Transverse colon (tissue), 4 donors: ENCODE measurements at places on chromosomes 13 and 19. TPM values are rescaled to one million over a fixed set of nuclear protein-coding genes. Genes with fewer than 3 reads are reported as not detected.

DNA sequence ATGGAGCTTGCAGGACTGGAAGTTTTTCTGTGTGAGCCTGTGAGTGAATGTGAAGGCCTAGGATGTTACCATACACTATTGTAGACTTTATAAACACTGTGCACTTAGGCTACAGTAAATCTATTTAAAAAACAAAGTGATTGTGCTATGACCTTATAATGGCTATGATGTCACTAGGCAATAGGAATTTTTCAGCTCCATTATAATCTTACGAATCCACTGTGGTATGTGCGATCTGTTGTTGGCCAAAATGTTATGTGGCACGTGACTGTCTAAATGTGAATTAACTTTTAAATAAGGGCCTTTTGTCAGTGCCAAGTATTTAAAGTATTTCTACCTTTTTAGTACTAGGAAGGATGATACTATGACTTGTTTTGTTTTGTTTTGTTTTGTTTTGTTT, 54.9 kb downstream of the DPY19L3 start:
- no peaks in the 10 kb centered on the region for H3K36me3 ChIP-seq
- no peak overlapping the region for H3K4me3 ChIP-seq
- H3K4me1 ChIP-seq, result no peaks in the 10 kb centered on the region
- no peaks in the 10 kb centered on the region for H3K27me3 ChIP-seq
- H3K27ac ChIP-seq, result no peak overlapping the region

DNA sequence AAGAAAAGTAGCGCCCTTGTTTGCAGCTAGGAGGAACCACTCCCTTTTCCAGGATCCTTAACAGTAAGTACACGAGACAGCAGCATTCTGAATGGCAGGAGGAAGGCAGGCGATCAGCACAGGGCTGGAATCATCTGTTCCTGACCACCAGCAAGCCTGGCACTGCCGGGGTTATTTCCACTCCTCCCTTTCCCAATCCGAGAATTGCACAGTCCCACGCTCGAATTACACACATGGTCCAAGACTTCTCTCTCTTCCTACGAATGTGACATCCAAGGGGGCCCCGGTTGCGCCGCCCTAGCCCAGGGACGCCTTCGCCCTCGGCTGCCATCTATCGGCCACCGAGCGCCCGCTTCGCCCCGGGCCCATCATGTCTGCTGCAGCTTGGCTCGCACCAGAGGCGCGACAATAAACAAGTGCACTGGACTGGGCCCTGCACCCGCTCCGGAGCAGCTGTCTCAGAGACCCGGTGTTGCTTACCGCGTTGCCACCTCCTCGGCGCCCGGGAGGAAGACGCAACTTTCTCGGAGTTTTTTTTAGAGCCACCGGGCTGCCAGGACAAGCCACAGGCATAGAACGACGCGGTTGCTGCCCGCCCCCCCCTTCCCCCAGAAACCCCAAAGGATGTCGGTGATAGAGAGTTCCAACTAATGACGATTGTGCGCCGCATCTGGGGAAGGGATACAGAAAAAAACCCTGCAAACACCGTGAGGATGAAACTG, at the start of gene SLITRK5:
TSS of gene SLITRK5 (plus strand) at position 341 of the 722 bp plus-strand sequence. CDS start 4,018 bp downstream, outside the sequence.
- H3K4me3 ChIP-seq, result peak within 1 kb of the TSS; percentile 53
- H3K4me1 ChIP-seq, result peaks cover 13% of the 10 kb centered on the region
- H3K36me3 ChIP-seq, result no peaks in the 10 kb centered on the region

DNA sequence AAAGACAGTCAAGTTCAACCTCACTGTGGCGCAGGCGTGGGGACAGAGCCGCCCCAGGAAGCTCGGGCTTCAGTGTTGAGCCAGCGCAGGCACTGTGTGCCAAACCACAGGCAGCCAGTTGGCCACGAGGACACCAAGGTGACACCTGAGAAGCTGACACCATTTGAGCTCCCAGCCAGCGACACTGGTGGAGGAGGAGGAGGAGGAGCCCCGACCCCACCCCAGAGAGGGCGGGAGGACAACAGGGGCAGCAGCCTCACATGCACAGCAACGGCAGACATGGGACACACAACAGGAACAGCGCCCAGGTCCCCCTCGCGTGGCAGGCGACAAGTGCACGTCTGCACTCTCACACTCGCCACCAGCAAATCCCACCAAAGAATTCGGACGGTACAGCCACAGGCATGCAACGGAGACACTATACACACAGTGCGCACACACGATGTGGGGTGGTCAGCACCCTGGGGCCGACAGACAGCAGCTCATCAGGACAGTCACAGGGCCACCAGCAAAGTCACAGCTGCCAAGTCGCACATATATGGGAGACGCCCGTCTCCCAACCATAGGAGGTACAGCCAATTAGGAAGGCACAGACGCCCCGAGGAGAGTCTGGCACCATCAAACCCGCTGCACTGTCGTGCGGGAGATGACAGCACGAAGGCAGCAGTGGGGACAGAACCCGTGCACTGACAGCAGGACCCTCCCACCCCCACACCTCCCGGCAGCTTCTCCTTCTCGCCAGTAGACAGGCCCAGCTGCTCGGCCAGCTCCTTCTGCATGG, 3.4 kb downstream of the EIF3G start:
- H3K27me3 ChIP-seq, result no peaks in the 10 kb centered on the region
- H3K27ac ChIP-seq, result no peak overlapping the region
- H3K4me1 ChIP-seq, result peaks cover 18% of the 10 kb centered on the region
- H3K4me3 ChIP-seq, result no peak overlapping the region

- H3K4me3 ChIP-seq, result no peak overlapping the region
- H3K27me3 ChIP-seq, result no peaks in the 10 kb centered on the region
- no peaks in the 10 kb centered on the region for H3K36me3 ChIP-seq
- no peak for DNase-seq
Measured at GRCh38 chr13:103443604-103444003, 377.4 kb upstream of the SLC10A2 start.

GRCh38 chr19:3969435-3970312, 1.2 kb downstream of the DAPK3 start:
- no peak for DNase-seq
- peaks cover 5% of the 10 kb centered on the region for H3K36me3 ChIP-seq
- H3K27ac ChIP-seq, result peak overlapping the region; percentile 98
- H3K4me3 ChIP-seq, result peak overlapping the region; percentile 86

- H3K27me3 ChIP-seq, result no peaks in the 10 kb centered on the region
- H3K27ac ChIP-seq, result no peak overlapping the region
- H3K36me3 ChIP-seq, result no peaks in the 10 kb centered on the region
Measured at GRCh38 chr13:93762708-93763426, 536.3 kb downstream of the GPC6 start.

CYP2B6 gene
- 1.4 TPM for total RNA-seq

- H3K4me3 ChIP-seq, result peak overlapping the region; percentile 22
- H3K27ac ChIP-seq, result peak overlapping the region; percentile 90
- peak; percentile 66 for DNase-seq
- H3K27me3 ChIP-seq, result no peaks in the 10 kb centered on the region
- peaks cover 78% of the 10 kb centered on the region for H3K4me1 ChIP-seq
Measured at GRCh38 chr19:13026462-13027370, 31.4 kb downstream of the NFIX start.

DNA sequence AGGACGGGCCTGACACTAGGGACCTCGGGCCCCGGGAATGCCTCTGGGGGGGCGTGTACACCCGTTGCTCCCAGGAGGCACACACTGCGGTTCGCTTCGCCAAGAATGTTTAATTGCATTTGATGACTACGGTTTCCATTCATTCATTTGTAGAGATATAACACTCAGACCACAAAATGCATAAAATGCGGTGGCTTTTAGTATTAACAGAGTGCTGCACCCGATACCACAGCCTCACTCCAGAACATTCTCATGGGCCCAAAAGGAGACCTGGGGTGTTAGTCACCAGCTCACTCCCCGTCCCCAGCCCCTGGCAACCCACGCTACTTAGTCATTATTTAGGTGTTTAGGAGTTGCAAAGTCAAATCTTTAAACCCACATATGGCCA, 21.8 kb downstream of the HCN2 start:
- no peaks in the 10 kb centered on the region for H3K4me1 ChIP-seq
- no peak for DNase-seq
- H3K36me3 ChIP-seq, result no peaks in the 10 kb centered on the region
- peaks cover 34% of the 10 kb centered on the region for H3K27me3 ChIP-seq
- H3K27ac ChIP-seq, result peak overlapping the region; percentile 70

- no peak overlapping the region for H3K4me3 ChIP-seq
- H3K4me1 ChIP-seq, result no peaks in the 10 kb centered on the region
- no peak for DNase-seq
- H3K36me3 ChIP-seq, result no peaks in the 10 kb centered on the region
- no peaks in the 10 kb centered on the region for H3K27me3 ChIP-seq
Measured at GRCh38 chr13:89520468-89520867, 1827.0 kb upstream of the MIR17HG start.

PCDH8 gene
- total RNA-seq, result not detected

DNA sequence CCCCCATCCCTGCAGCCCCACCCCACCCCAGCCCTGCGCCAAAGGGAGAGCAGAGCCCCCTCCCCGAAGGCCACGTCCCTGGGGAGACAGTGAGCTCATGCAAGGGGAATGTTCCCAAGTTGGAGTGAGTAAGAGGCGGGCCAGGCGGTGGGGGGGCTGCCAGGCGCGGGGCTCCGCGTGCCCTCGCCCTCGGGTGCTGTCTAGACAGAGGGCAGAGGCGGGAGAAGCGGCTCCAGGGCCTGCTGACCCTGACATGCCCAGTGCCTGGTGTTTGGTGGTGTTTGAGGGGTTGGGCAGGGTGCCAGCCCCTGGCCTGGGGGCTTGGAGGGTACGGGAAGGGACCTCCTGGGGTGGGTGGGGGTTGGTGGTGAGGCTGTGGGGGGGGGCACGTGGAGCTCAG, 1.0 kb downstream of the FSTL3 start:
- H3K4me1 ChIP-seq, result peaks cover 26% of the 10 kb centered on the region
- H3K4me3 ChIP-seq, result peak overlapping the region; percentile 49
- DNase-seq, result peak; percentile 63
- H3K36me3 ChIP-seq, result no peaks in the 10 kb centered on the region

- no peaks in the 10 kb centered on the region for H3K36me3 ChIP-seq
- no peaks in the 10 kb centered on the region for H3K27me3 ChIP-seq
- no peak for DNase-seq
- H3K27ac ChIP-seq, result no peak overlapping the region
- no peak overlapping the region for H3K4me3 ChIP-seq
Measured at GRCh38 chr13:84563611-84564010, 681.3 kb upstream of the SLITRK1 start.

GRCh38 chr19:2529473-2529918, 53.6 kb downstream of the GADD45B start:
- DNase-seq, result peak; percentile 42
- H3K4me3 ChIP-seq, result no peak overlapping the region
- peaks cover 6% of the 10 kb centered on the region for H3K4me1 ChIP-seq
- no peak overlapping the region for H3K27ac ChIP-seq

DNA sequence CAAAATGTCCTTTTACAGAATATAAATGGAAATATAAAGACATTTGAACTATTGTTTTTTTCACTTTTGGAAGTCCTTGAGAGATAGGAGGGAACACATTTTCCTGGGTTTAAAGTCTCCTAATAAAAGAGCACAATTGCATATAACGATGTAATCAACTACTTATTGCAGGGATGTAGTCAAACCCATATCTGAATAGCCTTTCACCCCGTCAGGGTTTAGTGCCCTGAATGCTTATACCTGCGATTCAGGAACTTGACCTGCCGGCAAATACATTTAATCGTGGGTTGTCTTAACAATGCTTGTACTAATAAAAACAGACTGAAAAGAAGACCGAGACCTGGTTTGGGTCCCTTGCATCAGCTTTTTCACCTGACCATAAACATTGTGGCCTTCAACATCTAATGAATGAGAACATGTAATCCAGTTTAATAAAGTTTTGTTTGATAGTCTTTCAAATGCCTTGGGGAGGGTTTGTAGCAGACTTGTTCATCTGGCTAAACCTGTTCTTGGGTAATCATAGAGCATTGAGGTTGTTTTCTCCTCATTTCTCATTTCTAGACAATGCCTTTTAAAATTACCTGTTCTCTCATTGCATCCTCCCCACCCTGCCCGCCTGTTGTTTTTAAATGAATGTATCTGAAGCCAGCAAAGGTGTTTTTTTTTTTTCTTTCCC, 7.0 kb downstream of the KLF5 start:
- H3K27ac ChIP-seq, result peak overlapping the region; percentile 91
- no peaks in the 10 kb centered on the region for H3K36me3 ChIP-seq
- DNase-seq, result peak; percentile 49
- H3K4me3 ChIP-seq, result peak overlapping the region; percentile 78
- H3K4me1 ChIP-seq, result peaks cover 30% of the 10 kb centered on the region
- H3K27me3 ChIP-seq, result no peaks in the 10 kb centered on the region

ZNF85 gene
- 8.9 TPM for total RNA-seq

GRCh38 chr19:35789195-35789977, 14.0 kb downstream of the ARHGAP33 start:
- H3K27me3 ChIP-seq, result no peaks in the 10 kb centered on the region
- H3K4me1 ChIP-seq, result no peaks in the 10 kb centered on the region
- DNase-seq, result no peak
- no peaks in the 10 kb centered on the region for H3K36me3 ChIP-seq
- H3K4me3 ChIP-seq, result no peak overlapping the region

- DNase-seq, result no peak
- H3K27me3 ChIP-seq, result no peaks in the 10 kb centered on the region
- H3K36me3 ChIP-seq, result peaks cover 9% of the 10 kb centered on the region
Measured at GRCh38 chr13:50919277-50919676, 9.7 kb downstream of the RNASEH2B start.

DNA sequence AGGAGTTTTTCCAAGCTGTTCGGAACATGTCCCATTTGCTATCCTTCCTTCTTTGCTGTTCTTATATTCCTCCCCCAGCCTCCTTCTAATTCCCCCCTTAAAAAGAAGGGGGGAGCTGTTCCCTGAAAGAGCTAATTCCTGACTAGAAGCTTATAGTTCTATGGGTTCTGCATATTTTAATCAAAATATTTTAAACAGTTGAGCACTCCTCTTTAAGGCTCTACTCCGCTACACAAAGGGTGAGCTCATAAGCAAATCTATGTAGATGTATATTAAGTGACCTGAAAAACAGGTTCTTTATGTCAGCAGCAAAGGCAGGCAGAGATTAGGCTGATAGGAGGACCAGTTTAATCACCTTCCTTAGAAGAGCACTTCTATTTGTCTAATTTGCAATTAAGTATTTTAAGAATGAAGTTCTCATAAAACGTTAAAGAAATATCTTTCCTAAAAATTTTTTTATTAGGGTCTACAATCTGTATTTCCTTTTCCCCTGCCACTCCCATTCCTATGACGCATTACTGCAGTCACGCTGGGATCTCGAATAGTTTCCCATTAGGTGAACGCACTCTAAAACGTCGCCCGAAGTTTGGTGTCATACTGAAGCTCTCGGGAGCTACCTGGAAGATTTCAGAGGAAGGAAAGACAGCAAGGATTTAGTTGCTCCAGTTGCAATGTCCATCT, 5.2 kb downstream of the EFNB2 start:
- peaks cover 7% of the 10 kb centered on the region for H3K27me3 ChIP-seq
- peak overlapping the region; percentile 89 for H3K27ac ChIP-seq
- peaks cover 38% of the 10 kb centered on the region for H3K4me1 ChIP-seq
- H3K36me3 ChIP-seq, result no peaks in the 10 kb centered on the region

GRCh38 chr13:97214921-97215320, 7.2 kb upstream of the MBNL2 start:
- DNase-seq, result no peak
- no peak overlapping the region for H3K27ac ChIP-seq
- no peaks in the 10 kb centered on the region for H3K27me3 ChIP-seq
- H3K36me3 ChIP-seq, result no peaks in the 10 kb centered on the region
- no peaks in the 10 kb centered on the region for H3K4me1 ChIP-seq
